ENCODE measurements at places on chromosomes 4 and X.

- DNase-seq = no peak
- H3K4me3 ChIP-seq = no peak overlapping the region
- H3K36me3 ChIP-seq = no peaks in the 10 kb centered on the region
- no peaks in the 10 kb centered on the region for H3K4me1 ChIP-seq
- H3K27me3 ChIP-seq = peaks cover 12% of the 10 kb centered on the region
Measured at GRCh38 chr4:184061582-184061981, 156.1 kb downstream of the ENPP6 start.

DNA sequence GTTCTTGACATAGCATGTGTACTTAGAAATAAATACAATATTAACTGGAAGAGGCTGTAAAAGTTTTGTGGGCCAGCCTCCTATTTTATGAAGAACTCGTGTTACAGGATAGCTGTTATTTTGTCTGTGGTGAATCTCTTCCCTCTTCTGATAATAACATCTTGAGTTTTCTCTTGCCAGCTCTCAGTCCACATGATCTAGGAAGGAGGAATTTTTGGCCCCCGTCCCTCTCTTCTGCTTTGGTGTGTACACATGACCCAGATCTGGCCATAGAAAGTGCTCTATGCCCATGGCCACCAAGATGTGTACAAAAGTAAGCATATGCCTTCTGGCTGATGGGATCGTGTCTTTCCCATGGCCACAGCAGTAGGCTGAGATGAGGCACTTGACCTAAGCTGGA, 108.0 kb upstream of the LEF1 start:
- no peaks in the 10 kb centered on the region for H3K36me3 ChIP-seq
- no peaks in the 10 kb centered on the region for H3K4me1 ChIP-seq
- no peak overlapping the region for H3K4me3 ChIP-seq
- H3K27me3 ChIP-seq = no peaks in the 10 kb centered on the region

GRCh38 chr4:15469402-15470127, at the start of gene CC2D2A:
TSS of gene CC2D2A (plus strand) at chr4:15469882. CDS start at chr4:15475933, 6,051 bp downstream.
- H3K27ac ChIP-seq = no peak within 1 kb of the TSS
- H3K4me1 ChIP-seq = peaks cover 7% of the 10 kb centered on the region
- H3K36me3 ChIP-seq = no peaks in the 10 kb centered on the region
- no peaks in the 10 kb centered on the region for H3K27me3 ChIP-seq

DNA sequence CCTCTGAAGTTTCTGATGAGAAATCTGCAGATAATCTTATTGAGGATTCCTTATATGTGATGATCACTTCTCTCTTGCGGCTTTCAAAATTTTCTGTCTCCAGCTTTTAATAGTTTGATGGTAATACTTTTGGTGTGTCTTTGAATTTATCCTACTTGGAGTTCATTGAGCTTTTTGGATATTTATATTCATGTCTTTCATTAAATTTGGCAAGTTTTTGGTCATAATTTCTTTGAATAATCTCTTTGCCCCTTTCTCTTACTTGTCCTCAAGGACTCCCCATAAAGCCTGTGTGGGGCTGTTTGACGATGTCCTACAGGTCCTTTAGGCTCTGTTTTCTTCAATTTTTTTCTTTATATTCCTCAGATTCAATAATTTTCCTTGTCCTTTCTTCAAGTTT, 11.3 kb upstream of the FAM47E start:
- peaks cover 20% of the 10 kb centered on the region for H3K27me3 ChIP-seq
- no peak overlapping the region for H3K27ac ChIP-seq
- no peak overlapping the region for H3K4me3 ChIP-seq
- no peaks in the 10 kb centered on the region for H3K36me3 ChIP-seq
- H3K4me1 ChIP-seq = no peaks in the 10 kb centered on the region

GRCh38 chr4:154310578-154310977, 181.0 kb downstream of the DCHS2 start:
- no peak overlapping the region for H3K27ac ChIP-seq
- H3K36me3 ChIP-seq = no peaks in the 10 kb centered on the region

GRCh38 chr4:88191404-88191803, 33.0 kb upstream of the ABCG2 start:
- peaks cover 7% of the 10 kb centered on the region for H3K36me3 ChIP-seq
- no peaks in the 10 kb centered on the region for H3K27me3 ChIP-seq
- no peak for DNase-seq
- no peaks in the 10 kb centered on the region for H3K4me1 ChIP-seq
- H3K4me3 ChIP-seq = no peak overlapping the region
- H3K27ac ChIP-seq = no peak overlapping the region

- no peaks in the 10 kb centered on the region for H3K27me3 ChIP-seq
- DNase-seq = no peak
- peaks cover 6% of the 10 kb centered on the region for H3K36me3 ChIP-seq
- H3K4me1 ChIP-seq = peaks cover 23% of the 10 kb centered on the region
Measured at GRCh38 chrX:81120258-81120935, 81.3 kb downstream of the HMGN5 start.

DNA sequence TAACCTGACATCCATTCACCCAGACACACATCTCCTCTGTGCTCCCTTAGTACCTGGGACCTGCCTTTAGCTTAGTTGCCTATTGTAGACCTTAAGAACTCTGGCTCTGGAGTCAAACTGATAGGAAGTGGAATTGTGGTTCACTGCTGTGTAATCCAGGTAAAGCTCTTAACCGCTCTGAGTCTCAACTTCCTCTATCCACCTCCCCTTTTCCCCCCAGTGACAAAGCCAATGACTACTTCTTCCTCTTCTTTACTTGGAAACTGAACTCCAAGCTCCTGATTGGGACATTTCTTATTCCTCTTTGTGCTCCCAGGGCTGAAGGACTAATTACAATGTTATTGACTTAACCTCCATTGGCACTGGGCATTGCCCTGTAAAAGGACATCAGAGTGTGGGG, 94.1 kb downstream of the DRD5 start:
- H3K4me1 ChIP-seq = no peaks in the 10 kb centered on the region
- no peaks in the 10 kb centered on the region for H3K36me3 ChIP-seq
- DNase-seq = no peak
- no peak overlapping the region for H3K4me3 ChIP-seq

- no peaks in the 10 kb centered on the region for H3K27me3 ChIP-seq
- peak overlapping the region; percentile 12 for H3K27ac ChIP-seq
- no peaks in the 10 kb centered on the region for H3K36me3 ChIP-seq
- DNase-seq = no peak
- H3K4me1 ChIP-seq = peaks cover 18% of the 10 kb centered on the region
Measured at GRCh38 chr4:6095023-6095752, 77.0 kb upstream of the C4orf50 start.

- DNase-seq = no peak
- no peak overlapping the region for H3K4me3 ChIP-seq
- no peak overlapping the region for H3K27ac ChIP-seq
Measured at GRCh38 chr4:159723341-159724048, 620.6 kb downstream of the RAPGEF2 start.

- no peak for DNase-seq
- H3K4me3 ChIP-seq = peak within 1 kb of the TSS; percentile 31
- no peak within 1 kb of the TSS for H3K27ac ChIP-seq
- no peaks in the 10 kb centered on the region for H3K4me1 ChIP-seq
- H3K36me3 ChIP-seq = no peaks in the 10 kb centered on the region
- H3K27me3 ChIP-seq = peaks cover 36% of the 10 kb centered on the region
Measured at GRCh38 chrX:19121898-19122640, at the start of gene ADGRG2. TSS of gene ADGRG2 (minus strand) at chrX:19122468. CDS start at chrX:19068834, 53,634 bp downstream.

DNA sequence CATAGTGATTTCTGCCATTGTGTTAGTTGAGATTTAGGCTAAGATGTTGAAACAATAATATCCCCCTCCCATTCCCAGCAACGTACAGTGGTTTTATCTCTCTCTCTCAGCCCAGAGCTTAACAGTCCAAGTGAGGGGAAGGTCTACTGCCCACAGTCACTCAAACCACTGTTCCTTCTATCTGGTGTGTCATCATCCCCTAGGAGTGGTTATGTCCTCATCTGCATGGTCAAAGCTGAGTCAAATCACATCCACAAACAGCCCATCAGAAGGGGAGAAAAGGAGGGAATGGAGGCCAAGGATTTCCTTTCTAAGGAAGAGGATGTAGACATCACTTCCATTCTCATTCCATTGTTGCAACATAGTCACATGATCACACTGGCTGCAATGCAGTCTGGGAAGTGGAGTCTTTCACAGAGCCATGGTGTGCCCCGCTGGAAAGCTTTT, 42.8 kb upstream of the CHRNA9 start:
- no peak overlapping the region for H3K4me3 ChIP-seq
- H3K4me1 ChIP-seq = peaks cover 34% of the 10 kb centered on the region
- no peak for DNase-seq
- H3K36me3 ChIP-seq = peaks cover 7% of the 10 kb centered on the region

DNA sequence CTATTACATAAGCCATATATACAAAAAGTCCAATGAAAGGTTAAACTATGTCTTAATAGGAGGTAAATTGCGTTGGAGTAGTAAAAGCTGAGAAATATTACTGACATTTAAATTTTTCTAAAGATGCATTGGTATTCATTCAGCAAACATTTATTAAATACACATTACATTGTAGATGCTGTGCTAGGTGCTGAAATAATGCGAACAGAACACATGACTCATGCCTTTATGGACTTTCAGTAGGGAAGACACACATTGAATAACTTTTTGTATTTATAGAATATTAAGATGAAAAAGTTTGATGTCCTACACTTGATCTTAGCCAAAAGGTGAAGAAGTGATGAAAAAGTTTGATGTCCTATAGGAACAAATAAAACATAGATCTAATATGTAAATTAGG, 871.1 kb upstream of the SLIT2 start:
- no peak overlapping the region for H3K27ac ChIP-seq
- H3K36me3 ChIP-seq = no peaks in the 10 kb centered on the region
- no peak for DNase-seq
- no peaks in the 10 kb centered on the region for H3K27me3 ChIP-seq
- H3K4me3 ChIP-seq = no peak overlapping the region
- H3K4me1 ChIP-seq = no peaks in the 10 kb centered on the region
